ENCODE measurements at places on chromosomes 7 and 10.

DNA sequence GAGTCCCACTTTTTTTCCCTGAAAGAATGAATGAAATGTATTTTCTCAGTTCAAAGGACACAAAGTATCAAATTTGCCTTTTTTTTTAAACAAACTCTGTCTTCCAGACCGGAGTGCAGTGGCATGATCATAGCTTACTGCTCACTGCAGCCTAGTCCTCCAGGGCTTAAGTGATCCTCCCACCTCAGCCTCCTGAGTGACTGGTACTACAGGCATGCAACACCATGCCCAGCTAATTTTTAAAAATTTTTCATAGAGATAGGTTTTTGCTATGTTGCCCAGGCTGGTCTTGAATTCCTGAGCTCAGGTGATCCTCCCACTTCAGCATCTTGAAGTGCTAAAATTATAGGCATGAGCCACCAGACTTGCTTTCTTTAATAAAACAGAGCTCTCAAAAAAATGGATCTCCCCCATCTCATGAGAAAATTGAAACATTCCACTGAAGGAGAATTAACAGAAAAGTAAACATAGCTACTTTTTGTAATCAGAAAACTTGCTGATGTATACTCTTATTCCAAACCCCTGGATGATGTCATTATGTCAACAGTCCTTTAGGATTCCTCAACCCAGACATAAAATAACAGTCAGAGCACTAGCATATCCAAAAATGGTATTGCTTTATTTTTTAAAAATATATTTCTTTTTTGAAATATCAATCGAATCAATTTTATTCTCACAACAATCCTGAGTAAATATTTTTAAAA lies 12.3 kb upstream of the TRDMT1 start:
- DNase-seq: no peak

DNA sequence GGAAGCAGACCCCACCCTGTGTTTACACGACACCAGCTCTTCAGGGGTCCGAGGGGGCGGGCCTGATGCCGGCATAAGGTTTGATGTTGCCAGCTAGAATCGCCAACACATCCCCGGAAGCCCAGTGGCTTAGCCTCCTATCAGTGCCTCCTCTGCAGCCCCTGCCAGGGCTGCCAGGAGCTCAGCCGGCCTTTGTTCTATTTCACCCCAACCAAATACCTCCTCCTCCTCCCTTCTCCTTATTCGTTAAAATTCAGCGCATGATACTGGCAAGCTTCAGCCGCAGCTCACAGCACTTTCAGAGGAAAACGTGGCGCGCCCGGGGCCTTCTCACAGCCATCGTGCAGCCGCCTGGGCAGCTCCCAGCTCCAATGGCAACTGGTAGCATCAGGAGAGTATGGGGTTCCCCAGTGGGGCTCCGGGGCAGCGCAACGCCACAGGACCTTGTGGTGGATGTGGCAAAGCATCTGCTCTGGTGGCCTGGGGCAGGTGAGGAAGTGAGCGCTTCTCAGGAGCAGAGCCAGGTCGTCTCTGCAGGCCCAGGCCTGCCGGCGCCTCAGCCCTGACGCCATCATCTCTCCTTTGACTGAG lies 176.4 kb upstream of the RHEB start:
- no peak for DNase-seq

DNA sequence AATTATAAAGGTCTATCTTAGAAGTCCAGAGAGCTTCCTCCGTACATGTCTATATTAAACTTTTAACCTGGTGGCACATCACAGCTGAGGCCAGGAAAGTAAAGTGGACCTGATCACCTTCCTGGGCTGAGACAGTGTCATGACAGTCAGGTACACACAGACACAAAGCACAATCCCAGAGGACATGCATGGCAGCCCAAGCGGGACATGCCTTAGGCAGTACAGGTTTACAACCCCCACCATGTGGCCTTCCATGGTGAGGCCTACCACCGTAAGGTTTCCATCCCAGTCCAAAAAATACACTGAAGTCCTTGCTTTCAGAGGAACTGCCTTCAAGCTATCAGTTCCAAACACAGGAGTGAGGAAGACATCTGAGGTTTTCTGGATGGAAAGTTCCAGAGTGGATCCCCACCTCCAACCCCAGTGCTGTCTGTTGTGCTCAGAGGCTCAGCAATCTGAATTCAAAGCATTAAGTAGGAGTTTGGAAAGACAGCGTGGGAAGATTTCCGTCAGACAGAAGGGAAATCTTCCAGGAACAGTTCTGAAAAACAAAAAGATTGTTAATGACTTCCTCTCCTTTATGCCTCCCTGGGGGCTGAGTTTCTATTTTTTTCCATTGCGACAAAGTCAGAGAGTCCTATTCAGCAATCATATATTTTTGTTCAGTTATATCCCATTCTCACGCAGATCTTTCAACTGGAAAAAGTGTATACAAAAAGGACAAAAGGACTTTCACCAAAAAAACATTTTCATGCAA lies 20.1 kb downstream of the IFIT3 start:
- DNase-seq: no peak

DNA sequence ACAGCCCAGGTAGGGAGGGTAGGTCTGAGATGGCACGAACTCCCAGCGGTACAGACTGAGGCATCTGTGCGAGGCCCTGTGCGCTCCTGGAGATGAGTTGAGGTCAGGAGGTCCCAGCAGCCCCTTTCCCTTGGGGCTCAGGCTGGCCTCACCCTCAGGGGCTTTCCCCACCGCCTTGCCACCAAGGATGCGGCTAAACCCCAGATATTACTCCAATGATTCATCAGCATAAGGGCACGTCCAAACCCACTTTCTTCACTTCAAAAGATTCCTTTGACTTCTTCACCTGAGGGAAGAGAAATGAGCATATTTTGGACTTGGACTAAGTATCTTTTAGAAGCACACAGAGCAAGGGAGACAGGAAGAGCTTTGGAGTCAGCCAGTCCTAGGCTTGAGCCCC lies 20.3 kb downstream of the UROS start:
- no peak for DNase-seq

DNA sequence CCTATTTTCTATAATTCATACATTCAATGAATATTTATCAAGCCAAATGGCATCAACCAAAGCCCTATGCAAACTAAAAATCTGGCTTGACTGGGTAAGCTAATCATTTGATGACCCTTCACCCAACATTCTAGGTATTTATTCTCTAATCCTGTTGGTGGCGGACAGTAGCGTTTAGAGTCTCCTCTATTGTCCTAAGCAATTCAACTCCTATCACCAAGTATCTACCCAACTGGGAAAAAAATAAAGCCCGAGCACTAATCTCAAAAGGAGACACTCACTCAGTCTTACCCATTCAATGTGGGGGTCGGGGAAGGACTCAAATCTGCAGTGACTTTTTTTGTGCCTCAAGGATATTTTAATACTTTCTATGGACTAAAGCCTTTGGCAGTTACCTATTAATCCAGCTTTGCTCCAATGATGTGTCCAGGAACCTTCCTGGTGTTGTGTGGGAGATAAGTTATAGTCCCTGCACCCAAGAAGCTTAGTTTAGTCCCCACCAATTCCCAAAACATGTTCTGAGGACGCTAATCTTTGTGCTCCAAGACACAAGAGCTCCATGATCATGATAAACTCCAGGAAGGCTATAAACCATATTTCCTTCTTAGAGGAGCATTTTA lies 30.6 kb downstream of the DNMBP start:
- no peak for DNase-seq

DNA sequence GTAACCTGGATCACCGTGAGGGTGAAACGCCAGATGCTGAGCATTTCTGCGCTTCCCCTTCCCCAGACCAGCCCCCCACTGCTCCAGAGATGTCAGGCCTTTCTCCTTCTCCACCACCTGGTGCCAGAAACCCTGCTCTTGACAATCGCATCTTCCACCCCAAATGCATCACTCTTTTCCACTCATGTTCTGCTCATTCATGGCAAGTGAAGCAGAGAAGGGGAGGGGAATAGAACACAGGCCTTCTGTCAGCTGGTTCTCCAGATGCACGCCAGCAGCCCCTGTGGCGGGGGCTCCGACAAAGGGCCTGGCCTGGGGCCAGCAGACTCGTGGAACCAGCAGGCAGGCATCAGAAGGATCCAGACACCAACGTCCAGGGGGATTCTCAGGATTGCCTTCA lies 68.5 kb upstream of the SVIL start:
- DNase-seq: no peak

DNA sequence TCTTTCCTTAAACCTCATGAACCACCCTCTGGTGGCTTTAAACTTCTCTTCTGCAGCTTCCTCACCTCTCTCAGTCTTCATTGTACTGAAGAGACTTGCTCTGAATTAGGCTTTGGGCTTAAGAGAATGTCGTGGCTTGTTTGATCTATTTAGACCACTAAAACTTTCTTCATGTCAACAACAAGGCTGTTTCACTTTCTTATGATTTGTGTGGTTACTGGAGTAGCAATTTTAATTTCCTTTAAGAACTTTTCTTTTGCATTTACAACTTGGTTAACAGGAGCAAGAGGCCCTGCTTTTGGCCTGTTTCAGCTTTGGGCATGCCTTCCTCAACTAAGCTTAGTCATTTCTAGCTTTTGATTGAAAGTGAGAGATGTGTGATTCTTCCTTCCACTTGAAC lies 38.1 kb upstream of the CDHR3 start:
- DNase-seq: no peak

DNA sequence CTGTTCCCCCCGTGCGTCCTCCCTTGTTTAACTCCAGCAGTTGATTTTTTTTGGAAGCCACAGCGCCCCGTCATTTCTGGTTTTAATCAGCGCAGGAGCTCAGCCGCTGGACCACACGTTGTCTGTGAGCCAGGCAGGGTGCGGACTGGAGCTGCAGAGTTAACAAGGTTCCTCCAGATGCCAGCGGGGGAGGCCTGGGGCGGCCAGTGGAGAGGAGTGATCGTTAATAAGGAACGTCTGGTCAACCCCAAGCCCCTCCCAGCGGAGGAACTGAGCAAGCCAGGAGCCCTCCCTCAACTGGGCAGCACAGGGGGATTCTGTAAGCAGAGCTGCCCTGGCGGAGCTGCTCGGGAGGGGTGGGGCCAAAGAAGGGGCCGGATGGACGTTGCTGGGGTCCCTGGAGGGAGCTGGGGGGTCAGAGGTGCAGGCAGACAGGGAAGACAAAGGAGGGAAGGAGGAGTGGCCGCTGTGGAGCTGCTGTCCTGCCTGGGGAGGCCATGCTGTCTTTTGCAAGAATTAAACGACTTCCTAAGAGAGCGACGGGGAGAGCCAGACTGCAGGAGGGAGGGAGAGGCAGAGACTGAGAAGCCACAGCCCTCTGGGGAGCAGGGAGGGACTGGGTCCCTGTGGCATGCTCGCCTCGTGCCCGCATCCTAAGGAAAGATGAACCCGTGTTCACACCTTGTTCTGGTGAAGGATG lies 537.1 kb upstream of the FOXK1 start:
- no peak for DNase-seq

DNA sequence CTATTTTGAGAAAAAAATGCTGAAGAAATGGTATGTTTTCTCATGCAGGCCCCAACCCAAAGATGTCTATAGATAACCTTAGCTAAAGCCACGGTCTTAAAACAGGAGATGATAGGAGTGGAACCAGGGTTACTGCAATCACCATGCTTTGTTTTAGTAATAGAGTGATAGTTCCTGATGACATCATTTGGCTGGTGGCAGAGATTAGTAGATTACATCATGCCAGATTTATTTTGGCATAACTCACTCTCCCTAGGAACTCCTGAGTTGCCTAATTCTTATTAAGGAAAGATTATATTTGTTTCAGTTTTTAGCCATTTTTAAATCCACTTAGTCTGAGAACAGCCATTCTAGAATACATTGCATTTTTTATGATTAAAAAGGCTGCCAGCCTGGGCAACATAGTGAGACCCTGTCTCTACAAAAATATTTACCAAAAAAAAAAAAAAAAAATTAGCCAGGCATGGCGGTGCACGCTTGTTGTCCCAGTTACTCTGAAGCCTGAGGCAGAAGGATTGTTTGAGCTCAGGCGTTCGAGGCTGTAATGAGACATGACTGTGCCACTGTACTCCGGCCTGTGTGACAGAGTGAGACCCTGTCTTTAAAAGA lies 17.8 kb downstream of the ENO4 start:
- no peak for DNase-seq

DNA sequence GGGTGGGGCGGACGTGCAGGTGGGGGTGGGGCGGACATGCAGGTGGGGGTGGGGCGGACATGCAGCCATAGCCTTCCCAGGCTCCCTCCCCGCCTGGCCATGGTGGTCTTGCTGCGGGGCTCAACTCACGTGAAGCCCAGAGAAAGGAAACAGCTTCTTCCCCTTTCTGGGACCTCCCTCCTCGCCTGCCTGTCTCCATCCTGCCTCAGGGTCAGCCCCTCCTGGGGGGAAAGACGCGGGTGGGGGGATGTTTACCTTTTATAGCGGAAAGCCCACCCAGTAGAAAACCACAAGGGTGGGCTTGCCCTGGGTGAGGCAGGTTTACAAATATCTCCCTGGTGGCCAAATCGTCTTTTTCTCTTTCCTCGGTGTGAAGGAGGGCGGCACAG lies 520.0 kb downstream of the GLRX3 start:
- no peak for DNase-seq

DNA sequence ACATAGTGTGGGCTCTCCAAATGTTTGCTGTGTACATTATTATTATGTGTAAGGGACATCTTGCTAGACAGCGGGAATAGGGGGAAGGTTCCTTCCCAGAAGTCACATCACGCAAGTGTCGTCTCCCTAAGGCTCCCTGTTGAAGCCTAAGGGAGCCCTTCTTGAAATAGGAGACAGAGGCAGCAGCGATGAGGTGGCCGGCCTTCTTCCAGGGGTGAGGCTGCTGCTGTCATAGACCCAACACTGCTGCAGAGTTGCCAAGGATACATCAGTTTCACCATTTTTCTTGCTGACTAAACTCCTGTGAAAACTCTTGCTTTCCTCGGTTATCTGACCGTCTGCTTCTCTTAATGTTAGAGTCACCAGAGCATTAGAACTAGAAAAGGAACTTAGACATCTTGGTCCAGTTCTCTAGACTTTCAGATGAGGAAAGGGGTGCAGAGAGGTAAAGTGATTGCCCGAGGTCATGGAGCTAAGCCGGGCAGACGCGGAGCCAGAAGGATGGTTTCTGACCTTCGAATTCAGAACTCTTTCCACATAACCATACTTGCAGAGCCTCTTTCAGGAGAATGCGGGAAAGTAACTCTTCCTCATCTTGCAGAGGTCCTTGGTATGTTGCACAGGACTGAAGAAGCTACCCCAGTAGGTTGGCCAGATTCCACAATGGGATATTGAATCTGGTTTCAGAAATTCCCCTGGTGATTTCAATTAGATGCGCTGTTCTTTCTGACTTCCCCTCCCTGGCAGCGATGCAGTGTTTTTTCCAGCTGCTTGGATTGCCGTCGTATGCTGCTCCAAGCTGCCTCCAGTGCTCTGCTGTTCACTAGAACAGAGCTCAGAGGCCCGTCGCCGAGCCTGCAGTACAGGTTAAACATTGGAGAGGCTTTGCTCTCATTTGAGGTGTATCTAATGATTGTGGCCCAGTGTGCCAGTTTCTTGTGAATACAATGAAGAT lies 217.1 kb downstream of the CAMK1D start:
- DNase-seq: no peak

DNA sequence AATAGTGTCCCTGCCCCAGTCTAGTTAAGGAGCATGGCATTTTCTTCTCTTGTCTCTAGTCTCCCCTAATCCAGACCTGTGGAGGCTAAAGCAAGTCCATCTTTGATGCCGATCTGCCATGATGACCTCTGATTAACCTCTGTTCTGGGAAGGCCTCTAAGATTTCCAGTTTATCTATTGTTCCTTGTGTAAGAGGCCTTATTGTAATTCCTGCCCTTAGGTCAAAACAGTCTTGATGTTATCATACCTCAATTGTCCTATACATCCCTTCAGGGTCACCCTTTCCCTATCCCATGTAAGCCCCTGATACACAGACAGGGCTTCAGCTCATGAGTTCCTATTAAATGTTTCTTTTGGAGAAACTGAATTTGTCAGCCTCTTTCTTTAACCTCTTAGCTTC lies 4.9 kb upstream of the ZMIZ2 start:
- DNase-seq: no peak

Measured in myocyte (in vitro differentiated cells).